ENCODE measurements at places on chromosomes 3 and 15.

GRCh38 chr3:126998728-126999127 is 15.8 kb downstream of the PLXNA1 start:
- no peak for DNase-seq

DNA sequence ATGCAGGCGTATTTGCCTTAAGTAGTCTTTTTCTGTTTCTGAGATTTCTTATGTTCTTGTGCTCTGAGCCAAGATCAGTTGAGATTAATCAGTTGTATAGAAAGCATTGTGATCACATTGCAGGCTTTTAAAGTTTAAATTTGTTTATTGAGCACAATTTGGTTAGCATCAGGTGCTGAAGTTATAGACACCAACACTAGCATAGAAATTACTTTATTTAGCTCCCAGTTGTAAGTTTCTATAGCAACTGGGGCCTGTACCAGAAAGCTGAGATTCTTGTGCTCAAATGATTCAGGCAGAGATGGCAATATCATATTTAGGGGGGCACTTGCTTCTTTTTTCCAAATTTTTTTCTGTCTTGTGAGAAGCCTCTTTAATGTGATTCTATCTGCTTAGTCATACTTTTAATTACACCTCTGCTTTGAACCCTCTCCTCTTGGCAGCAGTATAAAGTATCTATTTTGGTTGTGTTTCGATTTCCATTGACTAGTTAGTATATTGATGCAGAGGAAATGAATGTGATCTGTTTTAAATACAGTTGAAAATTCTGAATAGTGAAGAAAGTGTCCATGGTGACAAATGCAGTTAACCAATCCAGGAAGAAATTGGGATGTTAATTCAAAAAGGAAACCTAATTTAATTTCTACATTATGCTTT is 241.7 kb upstream of the GBE1 start:
- DNase-seq, result no peak

DNA sequence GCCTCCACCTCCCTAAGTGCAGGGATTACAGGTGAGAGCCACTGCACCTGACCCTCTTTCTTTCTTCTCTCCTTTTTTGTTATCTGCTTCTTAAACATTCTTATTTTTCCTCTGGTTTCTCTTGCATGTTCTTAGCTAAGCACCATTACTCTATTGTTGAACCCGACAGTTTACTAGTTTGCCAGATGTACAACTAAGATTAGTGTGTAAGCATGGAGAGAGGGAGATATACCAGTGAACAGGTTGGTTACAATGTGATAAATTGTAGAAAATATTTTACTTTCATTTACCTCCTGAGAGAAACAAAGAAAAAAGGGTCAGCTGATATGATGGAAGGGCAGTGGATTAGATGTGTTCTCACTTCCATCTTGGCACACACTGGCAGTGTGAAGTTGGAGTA is 4.9 kb downstream of the HAUS2 start:
- no peak for DNase-seq

DNA sequence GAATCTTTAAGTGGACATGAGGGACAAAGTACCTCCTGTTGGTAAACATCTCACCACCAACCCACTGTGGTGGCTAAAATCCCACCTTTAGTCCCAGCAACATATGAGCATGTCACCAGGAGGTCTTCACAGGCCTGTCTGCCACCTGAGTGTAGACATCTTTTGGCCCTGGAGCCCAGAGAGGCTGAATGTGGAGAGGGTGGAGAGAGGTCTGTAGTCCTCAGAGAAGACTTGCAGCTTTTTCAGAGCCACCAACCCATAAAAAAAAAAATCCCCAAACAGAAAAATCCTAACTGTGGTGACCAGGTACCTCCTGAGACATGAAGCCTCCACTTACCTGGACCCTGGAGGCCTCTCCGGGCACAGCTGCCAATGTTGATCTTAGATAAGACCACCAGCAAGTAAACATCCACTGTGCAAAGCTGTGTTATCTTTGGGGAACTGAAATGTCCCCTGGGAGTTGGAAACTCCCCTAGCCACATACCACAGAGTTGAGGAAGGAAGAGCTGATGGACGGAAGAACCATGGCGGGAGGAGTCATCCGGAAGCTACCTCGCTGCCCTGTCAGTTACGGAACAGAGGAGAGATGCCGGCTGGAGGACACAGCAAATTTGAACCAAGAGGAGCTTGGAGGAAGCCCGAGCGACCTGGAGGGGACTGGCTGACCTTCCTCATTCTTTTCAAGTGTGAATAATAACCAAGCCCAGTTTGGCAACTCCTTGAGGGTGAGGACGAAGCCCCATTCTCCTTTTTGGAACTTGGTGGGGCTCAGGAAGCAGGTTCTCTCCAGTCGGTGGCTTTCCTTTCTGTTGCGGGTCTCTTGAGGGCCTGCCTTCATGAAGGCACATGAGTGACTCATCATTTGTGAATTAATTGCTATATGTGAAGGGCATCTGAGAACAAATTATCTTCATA is at the start of gene GHRL:
Gene GHRL, minus strand, starts transcription at position 443 of the 915 bp plus-strand sequence. CDS start 2,767 bp downstream, outside the sequence.
- no peak for DNase-seq

DNA sequence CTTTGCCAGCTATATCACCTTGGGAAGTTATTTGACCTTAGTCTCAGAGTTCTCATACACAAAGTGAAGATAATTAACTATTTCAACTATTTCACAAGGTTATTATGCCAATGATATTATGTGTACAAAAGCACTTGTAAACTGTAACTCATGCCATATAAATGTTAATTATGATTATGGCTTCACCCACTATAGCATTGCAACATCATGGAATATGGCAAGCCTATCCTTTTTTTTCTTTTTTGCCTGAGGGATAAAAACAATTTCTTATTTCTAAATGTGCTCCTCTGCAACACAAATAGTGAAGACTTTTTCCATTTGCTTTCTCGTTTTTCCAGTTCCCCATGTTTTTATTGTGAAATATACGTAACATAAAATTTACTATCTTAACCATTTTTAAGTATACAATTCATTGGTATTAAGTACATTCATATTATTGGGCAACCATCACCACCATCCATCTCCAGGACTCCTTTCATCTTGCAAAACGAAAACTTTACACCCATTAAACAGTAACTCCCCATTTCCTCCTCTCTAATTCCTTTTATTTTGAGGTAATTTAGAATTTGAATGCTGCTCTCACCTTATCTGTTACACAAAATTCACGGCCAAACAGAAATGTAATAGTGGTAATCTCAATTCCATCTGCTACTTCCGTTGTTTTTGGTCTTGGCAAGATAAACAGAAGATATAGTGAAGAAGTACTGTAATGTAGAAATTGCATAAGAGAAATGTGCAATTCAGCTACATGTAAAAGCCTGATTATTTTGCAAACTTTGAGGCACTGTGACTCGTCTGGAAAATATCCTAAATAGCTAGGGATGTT is 46.3 kb downstream of the NANOGP8 start:
- DNase-seq, result no peak

DNA sequence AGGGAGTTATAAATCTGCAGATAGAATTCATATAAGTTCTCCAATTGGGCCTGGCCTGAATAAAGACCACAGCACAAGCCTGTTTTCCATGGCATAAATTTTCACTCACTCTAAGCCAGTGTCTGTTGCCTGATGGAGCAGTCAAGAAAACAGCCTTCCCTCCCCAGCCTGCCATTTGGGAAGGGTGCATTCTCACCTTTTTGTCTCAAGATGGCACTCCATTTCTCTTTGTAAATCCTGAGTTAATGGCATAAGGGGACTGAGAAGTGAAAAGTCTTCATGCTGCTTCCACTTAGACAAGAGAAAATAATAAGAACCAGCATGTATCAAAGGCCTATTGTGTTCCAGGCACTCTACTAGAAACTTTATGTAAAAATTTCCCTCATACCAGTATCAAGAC is 115.6 kb upstream of the MANF start:
- DNase-seq, result no peak

GRCh38 chr15:80891006-80891405 is 98.6 kb downstream of the MESD start:
- no peak for DNase-seq

DNA sequence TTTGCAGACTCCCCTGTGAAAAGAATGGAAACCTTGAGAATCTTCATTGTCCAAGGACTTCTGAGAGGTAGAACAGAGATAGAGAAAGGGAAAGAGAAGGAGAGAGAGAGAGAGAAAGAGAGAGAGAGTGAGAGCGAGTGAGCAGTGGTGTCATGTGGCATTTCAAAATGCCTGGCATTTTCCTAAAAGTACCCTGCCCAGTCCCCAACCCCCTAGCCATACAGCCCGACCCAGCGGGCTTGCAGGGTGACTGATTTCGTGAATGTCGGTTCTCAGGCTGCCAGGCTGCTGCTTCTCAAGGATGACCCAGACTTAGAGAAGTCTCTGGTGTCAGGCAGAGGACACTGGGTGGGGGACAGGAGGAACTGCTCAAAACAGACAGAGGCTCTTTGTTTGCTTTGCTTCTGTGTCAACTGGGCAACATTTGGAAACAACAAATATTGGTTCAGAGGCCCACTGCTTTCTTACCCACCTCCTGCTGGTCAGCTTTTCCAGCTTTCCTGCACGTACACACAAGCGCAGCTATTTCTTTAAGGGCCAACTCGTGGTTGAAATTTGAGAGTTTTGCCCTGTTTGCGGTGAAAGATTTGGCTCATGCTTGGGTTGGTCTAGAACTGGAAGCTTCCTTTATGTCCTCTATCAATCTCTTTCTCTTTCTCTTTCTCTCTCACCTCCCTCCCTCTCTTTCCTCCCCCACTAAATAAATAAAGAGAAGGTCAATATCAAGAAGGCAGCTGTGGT is 3.7 kb upstream of the TF start:
- DNase-seq, result peak; percentile 41

DNA sequence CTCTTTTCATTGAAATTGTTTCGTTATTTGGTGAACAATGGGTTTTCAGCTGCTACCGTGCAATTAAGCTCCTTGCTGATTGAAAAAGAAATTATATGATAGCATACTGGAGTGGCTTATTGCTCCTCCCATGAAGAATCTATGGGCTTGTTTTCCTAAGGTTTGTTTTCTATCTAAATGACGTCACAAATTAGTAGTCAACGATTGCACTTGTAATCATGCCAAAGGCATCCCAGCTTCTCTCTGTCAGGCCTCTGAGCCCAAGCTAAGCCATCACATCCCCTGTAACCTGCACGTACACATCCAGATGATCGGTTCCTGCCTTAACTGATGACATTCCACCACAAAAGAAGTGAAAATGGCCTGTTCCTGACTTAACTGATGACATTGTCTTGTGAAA is 388.0 kb upstream of the LMCD1 start:
- no peak for DNase-seq

GRCh38 chr3:38497031-38497430 is 891 bp downstream of the EXOG start:
- no peak for DNase-seq

- no peak for DNase-seq
Measured at GRCh38 chr3:66555214-66555844, 54.5 kb upstream of the LRIG1 start.

DNA sequence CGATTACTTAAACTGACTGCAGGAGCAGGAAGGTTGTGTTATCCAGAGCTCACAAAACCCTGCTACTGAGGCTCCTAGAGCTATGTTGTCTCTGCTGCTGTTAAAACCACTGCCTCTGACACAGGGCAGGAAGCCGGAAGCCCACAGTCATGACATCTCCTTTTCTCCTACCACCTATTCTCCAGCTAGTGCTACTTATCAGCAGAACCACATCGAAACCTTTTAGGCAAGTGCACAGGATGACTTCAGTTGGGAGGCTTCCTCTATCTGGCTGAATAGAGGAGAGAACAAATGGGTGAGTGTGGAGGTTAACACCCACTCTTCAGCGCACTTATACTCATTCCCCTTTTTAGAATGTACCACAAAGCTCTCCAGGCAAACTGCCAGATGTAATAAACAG is 638.0 kb downstream of the OTOL1 start:
- DNase-seq, result no peak

DNA sequence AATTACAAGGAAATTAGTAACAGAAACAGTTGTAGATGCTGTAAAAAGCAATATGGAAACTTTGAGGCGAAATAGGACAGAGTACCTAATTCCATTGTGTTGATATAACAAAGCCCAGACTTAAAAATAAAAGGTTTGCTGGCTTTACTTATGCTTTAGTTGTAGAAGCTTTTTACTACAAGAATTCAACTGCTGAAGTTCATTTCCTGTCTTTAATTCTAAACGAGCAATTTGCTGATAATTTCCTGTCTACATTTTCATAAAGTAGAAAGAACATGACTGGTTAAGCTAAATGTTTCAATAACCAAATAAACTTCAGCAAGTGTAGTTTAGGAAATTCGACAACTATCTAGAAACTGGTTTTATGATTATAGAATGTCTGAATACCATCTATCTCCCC is 423.8 kb downstream of the MECOM start:
- no peak for DNase-seq

DNA sequence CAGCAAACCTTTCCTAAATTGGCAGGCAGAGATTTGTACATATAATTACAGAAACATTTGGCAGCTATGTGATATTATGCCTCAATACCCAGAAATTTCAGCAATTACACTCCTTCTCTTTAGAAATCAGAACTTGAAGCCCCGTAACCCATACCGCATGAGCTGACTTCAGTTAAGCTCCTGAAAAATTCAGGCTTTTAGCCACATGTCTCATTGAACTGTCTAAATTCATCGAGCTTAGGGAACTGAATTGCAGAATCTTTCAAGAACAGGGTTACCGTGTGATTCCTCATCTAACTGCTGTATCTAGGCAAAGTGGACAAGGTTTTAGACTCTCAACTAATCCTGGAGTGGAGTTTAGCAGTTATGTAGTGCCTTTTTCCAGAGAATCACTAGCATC is 333.0 kb downstream of the EPHA3 start:
- no peak for DNase-seq

GRCh38 chr3:47002171-47003055 is 22.9 kb downstream of the NBEAL2 start:
- no peak for DNase-seq

DNA sequence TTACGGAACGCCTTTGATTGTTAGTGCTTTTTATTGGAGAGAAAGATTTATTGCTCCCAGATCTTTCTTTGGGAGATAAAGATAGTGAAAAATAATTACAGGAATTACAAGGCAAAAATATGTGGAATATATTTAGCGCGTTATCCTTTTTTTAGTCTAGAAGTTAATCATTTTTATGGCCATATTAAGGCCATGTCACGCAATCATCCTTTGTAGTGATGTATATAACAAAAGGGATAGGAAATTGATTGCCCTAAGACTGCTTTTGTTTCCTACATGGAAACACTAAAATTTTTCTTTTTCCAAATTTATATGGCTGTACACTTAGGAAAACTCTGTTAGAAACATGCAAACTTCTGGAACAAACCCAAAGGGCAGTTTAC is 1.5 kb downstream of the TRPC1 start:
- DNase-seq, result no peak

GRCh38 chr15:88104357-88104756 is 152.2 kb downstream of the NTRK3 start:
- DNase-seq, result no peak

- no peak for DNase-seq
Measured at GRCh38 chr3:37773471-37773870, 88.2 kb upstream of the CTDSPL start.

DNA sequence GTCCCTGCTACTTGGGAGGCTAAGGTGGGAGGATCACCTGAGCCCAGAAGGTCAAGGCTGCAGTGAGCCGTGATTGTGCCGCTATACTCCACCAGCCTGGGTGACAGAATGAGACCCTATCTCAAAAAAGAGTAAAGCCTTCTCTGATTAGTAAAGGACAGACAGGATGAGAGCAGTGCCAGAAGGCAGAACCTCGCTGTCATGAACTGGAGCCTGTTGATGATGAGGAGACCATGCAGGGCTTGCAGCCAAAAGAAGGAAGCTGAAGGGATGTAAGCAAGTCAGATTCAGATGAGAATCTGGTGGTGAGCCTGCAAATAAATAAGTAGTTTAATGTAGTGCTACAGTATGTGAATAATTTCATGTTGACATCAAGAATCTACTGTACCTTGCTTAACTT is 52.8 kb downstream of the USP50 start:
- no peak for DNase-seq
